ENCODE measurements at places on chromosomes 6 and 20. TPM values are rescaled to one million over a fixed set of nuclear protein-coding genes. Genes with fewer than 3 reads are reported as not detected.

The COQ3 gene
- total RNA-seq: 26.6 TPM

The EYS gene
- total RNA-seq: not detected

The NOX3 gene
- total RNA-seq: 0.24 TPM

DNA sequence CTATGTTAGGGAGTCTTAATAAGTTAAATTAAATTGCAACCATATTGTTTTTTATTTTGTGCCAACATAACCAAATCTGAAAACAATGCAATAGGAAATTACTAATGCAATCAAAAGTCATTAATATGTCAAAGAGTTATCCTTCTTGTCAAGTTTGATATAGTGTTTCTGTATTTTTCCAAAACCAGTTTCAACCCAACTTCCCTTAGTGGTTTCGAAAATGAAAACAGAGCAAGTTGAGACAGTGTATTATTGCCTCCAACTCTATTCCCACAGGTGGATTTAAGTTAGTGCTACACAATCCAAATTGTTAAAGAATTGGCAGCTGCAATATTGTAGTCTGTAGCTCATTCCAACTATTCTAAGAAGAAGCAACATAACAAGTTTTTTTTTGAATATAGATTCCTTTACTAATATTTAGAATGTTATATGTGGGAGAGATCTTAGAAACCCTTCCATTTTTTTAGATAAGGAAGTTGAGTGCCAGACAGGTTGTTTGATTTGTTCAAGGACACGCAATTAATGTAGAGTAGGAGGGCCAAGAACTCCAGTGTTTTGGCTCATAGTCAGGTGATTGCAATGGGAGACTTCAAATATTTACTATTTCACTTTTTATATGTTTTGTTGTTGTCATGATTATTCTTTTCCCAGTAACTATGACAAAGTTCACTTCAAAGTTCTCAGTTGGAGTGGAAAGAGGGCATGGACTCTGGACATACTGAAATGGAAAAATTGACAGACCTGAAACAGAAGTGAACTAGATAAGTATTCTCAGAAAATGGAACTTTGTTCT lies 282.4 kb upstream of the HSF2 start:
- no peak for DNase-seq
- no peaks in the 10 kb centered on the region for H3K36me3 ChIP-seq
- no peaks in the 10 kb centered on the region for H3K4me1 ChIP-seq
- no peak overlapping the region for H3K27ac ChIP-seq
- H3K27me3 ChIP-seq: no peaks in the 10 kb centered on the region

DNA sequence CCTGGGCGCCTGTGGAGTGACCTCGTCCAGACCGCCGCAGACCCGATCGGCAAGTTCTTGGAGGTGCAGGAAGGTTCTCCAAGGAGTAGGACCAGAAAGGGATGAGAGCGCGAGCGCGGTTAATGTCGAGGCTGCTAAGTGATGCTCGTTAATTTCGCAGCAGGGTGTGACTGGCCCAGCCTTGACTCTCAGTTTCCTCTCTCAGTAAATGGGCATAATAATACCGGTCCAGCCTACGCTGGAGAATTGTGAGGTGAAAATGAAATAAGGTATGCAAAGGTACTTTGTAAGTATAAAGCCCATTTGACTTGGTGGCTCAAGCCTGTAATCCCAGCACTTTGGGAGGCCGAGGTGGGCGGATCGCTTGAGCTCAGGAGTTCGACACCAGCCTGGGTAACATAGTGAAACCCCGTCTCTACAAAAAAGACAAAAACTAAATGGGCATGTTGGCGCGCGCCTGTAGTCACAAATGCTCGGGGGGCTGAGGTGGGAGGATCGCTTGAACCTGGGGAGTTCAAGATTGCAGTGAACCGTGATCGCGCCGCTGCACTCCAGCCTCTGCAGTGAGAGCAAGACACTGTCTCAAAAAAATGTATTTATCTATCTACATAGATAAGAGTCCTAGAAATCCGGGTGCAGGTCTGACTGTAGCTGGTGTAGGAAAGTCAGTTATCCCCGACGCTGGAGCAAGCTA lies 634 bp upstream of the BTBD9 start:
- no peak for DNase-seq
- no peak overlapping the region for H3K27ac ChIP-seq
- H3K27me3 ChIP-seq: no peaks in the 10 kb centered on the region

DNA sequence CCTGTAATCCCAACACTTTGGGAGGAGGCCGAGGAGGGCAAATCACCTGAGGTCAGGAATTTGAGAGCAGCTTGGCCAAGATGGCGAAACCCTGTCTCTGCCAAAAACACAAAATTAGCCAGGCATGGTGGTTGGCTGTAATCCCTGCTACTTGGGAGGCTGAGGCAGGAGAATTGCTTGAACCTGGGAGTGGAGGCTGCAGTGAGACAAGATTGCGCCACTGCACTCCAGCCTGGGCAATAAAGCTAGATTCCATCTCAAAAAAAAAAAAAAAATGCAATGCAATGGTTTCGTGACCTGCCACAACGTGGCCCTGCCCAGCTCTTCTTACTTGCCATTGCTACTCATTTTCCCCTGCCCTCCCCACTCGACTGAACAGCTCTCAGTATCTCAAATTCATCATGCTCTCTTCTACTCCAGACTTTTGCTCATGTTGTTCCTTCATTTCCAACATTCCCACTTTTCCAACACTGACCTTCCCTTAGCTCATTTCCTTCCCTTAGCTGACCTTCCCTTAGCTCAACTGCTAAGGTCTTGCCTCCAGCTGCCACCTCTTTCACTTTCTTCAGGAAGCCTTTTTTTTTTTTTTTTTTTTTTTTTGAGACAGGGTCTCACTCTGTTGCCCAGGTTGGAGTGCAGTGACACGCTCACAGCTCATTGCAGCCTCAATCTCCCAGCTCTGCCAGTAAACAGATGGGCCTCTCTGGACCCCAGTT lies 2.1 kb upstream of the MTHFD1L start:
- H3K27ac ChIP-seq: no peak overlapping the region
- DNase-seq: no peak
- peaks cover 23% of the 10 kb centered on the region for H3K4me1 ChIP-seq
- H3K27me3 ChIP-seq: no peaks in the 10 kb centered on the region
- H3K4me3 ChIP-seq: no peak overlapping the region

GRCh38 chr6:33742837-33743236 lies 3.9 kb downstream of the IP6K3 start:
- H3K4me3 ChIP-seq: no peak overlapping the region
- H3K36me3 ChIP-seq: no peaks in the 10 kb centered on the region
- peaks cover 26% of the 10 kb centered on the region for H3K27me3 ChIP-seq
- no peak for DNase-seq

DNA sequence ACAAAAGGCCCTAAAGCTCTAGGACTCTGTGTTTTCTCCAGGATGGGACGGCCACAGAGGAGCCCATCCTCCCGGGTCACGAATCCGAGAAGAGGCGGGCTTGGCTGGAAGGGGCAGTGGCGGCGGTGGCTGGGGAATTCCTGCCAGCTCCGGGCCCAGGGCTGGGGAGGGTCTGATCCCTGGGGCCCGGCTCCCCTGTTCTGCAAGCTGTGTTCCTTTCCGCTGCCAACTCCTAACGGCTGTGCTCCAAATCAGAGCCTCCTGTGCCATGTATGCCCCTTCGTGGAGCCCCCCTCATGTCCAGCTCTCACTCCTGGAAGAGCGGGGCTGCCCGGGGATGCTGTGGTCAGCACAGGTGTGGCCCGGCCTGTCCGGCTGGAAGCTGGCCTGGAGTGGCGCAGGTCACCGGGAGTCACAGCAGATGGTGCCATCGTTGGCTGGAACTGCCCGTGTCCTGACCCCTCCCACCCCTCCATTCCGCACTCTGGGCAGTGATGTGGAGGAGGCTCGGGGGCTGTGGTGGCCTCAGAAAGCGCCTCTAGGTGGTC lies 88.2 kb upstream of the MPC1 start:
- peaks cover 93% of the 10 kb centered on the region for H3K27me3 ChIP-seq
- no peaks in the 10 kb centered on the region for H3K4me1 ChIP-seq
- no peaks in the 10 kb centered on the region for H3K36me3 ChIP-seq

DNA sequence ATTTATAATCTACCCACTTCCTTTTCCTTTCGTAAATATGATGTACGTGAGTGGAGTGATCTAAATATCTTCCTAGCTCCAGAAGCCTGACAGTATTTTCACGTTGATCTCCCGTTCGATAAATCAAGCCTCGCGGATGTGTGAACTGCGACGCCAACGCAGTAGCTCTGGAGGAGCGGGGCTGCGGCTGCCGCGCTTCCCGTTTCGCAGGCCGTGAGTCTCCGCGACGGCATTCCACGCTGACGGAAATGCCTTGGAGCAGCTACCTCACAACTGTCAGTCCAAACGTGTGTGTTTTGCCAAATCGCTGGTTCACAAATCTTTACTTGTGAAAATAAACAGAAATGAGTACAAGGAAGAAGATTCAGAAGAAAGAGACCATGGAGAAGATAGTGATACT lies 41.2 kb downstream of the BTBD3 start:
- no peaks in the 10 kb centered on the region for H3K36me3 ChIP-seq
- H3K4me3 ChIP-seq: no peak overlapping the region
- H3K4me1 ChIP-seq: no peaks in the 10 kb centered on the region
- no peak overlapping the region for H3K27ac ChIP-seq

DNA sequence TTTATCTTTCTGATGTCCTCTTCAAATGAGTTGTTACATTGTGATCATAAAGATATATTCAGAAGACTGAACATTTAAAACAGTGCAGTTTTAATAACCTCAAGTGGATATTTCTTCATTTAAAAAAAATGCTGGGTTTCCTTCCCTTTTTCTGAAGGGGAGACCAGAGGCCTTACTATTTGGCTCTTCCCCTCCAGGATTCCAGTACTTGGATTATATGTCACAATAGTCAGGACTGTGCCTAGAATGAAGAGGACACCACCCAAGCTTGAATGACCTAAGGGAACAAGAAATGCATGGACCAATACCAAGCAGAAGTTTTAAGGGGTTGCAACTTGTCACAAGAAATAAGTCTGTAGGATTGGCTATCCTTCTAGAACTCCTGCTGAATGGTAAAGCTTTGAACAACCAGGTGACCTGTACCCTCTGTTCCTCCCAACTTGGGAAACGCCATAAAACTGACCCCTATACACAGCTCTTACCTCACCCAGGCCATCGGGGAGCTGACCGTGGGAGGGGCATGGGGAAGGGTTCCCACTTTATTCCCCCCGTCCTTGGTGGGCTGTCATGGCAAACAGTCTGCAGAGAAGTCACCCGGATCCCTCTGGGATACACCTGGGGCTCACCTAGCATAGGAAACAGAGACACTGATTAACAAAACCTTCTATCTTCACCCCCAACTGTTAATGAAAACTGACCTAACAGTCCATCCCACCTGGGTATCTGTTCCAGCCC lies 2.0 kb downstream of the FRS3 start:
- no peaks in the 10 kb centered on the region for H3K27me3 ChIP-seq
- H3K36me3 ChIP-seq: peaks cover 25% of the 10 kb centered on the region
- no peak overlapping the region for H3K27ac ChIP-seq
- no peak overlapping the region for H3K4me3 ChIP-seq
- peaks cover 34% of the 10 kb centered on the region for H3K4me1 ChIP-seq

DNA sequence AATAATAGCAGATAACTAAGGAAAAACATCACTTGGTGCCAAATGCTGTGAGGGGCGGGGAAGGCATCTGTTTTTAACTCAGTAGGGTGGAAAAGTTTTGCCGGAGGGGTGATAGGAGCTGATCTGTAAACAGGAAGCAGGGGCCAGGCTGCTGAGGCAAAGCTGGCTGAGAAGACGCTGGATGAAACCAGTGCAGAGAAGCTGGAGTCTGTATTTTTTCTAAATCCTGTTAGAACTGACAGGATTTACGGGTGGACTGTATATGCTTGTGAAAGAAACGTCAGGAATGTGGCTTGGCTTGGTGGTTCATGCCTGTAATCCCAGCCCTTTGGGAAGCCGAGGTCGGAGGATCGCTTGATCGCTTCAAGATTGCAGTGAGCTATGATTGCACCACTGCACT lies 5.6 kb downstream of the PCMTD2 start:
- no peak overlapping the region for H3K27ac ChIP-seq
- H3K27me3 ChIP-seq: no peaks in the 10 kb centered on the region
- peaks cover 33% of the 10 kb centered on the region for H3K4me1 ChIP-seq
- H3K4me3 ChIP-seq: no peak overlapping the region
- peaks cover 23% of the 10 kb centered on the region for H3K36me3 ChIP-seq
- DNase-seq: no peak
